Brain (organoid and tissue), 16 donors: ENCODE measurements at places on chromosomes 3 and 15.

GRCh38 chr3:72791161-72791560 lies 57.1 kb downstream of the SHQ1 start:
- DNase-seq, result peak; percentile 53

DNA sequence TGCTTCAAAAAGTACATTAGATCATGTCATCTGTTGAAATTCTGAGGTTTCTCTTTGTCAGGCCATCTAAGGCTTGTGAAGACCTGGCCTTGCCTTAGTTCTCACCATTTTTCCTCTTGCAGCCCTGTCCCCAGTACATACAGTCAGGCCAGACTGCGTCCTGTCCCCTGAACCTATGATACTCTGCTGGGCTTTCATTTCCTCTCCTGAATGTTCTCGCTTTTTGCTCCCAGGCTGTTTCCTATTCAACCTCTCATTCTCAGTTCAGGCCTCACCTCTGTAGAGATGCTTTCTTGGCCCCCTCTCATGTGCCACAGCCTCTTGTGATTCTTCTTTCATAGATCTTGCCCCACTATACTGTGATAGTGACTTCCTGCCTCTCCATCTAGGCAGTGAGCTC lies 648.8 kb upstream of the KCNMB2 start:
- no peak for DNase-seq

DNA sequence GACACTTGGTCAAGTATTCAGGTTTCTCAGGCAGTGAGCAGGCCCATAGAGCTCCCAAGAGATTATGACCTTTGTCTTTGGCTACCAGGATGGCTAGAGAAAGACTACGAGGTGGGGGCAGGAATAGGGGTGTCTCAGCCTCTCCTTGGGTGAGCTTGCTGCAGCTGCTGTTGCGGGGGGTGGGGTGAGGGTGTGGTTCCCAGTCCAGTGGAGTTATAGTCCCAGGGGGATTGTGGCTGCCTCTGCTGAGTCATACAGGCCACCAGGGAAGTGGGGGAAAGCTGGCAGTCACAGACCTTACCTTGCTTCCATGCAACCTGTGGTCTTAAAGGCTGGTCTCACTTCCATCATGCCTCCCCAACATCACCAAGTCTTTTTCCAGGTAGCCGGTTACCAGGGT lies 31.7 kb downstream of the ATP2C1 start:
- no peak for DNase-seq

- DNase-seq, result no peak
These were observed 17.1 kb upstream of the JMJD7 start for GRCh38 chr15:41810651-41811431.

DNA sequence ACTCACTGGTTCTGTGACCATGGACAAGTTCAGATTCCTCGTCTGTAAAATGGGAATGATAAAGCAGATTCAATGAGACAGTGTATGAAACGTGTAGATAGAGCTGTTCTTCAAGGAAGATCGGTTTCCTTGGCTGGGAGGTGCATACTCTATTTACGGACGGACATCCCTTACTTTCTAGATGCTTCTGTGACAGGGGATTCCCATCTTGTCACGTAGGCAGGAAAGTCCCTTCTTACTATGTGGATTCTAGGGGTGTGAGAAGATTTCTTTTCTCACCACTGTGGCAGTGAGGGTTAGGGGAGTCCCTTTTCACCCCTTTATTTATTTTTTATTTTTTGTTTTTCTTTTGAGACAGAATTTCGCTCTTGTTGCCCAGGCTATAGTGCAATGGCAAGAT lies 180.9 kb upstream of the TBL1XR1 start:
- DNase-seq, result no peak

GRCh38 chr3:96731031-96731430 lies 83.4 kb upstream of the EPHA6 start:
- no peak for DNase-seq

GRCh38 chr15:71341811-71342550 lies 226.7 kb downstream of the THSD4 start:
- no peak for DNase-seq

GRCh38 chr15:27358751-27359434 lies 387.9 kb downstream of the GABRG3 start:
- no peak for DNase-seq

- DNase-seq, result no peak
These were observed 9.5 kb downstream of the SLCO3A1 start for GRCh38 chr15:91862891-91863504.

DNA sequence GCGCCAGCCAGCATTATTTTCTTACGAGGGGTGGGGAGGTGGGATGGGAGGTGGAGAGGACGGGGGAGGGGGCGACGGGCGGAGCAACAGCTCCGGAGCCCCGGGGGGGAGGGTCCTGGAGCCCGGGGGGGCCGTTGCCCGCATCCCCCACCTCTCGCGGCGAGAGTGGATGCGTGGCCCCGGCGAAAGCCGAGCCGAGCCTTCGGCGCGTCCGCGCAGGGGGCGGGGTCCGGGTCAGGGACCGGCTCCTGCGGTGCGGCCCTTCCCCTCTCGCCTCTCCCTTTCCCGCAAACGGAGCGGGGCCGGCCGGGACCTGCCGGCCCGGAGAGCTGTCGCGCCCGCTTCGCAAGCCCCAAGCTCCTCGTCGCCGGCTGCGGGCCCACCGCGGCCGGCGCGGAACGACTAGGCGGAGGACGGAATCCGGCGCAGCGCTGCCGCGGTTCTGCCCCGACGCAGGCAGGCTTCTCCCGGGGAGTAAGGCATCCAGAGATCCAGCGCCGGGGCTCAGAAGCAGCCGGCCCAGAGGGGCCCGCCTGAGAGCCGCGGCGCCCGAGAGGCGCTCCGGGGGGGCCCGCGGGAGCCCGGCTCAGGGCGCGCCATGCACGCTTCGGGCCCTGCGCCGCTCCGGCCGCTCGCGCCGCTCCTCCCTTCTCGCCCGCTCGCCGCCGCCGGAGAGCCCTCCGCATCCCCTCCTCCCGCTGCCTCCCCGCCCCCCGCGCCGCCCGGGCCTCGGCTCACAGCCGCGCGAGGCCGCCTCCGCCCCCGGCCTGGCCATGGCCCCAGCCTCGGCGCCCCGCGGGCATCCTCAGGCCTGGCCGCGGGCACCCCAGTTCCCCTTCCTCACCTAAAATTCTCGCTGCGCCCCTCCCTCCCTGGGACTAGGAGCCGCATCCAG lies 459 bp upstream of the ADCY5 start:
- DNase-seq, result peak; percentile 71

- DNase-seq, result no peak
These were observed 242.9 kb upstream of the ROPN1 start for GRCh38 chr3:124234852-124235252.
